ENCODE measurements at places on chromosomes 1 and 21.

- no peaks in the 10 kb centered on the region for H3K4me1 ChIP-seq
- no peaks in the 10 kb centered on the region for H3K36me3 ChIP-seq
- H3K4me3 ChIP-seq, result no peak overlapping the region
- no peaks in the 10 kb centered on the region for H3K27me3 ChIP-seq
- peak overlapping the region; percentile 49 for H3K27ac ChIP-seq
Measured at GRCh38 chr21:38499296-38499695, 1.0 kb upstream of the ERG start.

DNA sequence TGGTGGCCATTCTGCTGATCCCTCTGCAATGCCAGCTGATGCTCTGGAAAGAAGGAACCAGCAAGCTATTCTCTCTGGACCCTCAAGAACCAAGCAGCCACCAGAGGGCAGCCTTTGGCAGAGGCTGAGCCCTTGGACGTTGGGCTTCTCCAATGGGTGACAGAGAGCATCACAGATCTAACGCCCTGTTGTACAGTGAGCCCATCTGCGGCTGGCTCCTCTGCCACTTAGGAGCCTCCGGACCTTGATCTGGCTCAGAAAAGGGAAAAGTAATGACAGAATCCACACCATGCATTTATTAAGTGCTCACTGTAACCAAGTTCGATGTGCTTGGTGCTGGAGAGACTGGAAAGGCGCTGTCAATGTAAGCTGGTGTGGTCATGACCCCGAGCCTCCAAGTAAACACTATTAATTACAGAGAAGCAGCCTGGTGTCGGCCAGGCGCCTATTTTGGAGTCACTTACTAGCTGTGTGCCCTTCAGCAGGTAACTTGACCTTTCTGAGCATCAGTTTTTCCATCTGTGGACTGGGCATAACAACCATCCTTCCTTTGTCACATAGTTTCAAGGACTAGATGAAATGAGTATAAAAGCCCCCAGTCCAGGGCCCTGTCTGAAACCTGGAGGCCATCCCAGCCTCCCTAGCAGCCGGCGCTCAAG, 34.9 kb downstream of the ECE1 start:
- H3K4me1 ChIP-seq, result peaks cover 3% of the 10 kb centered on the region
- no peaks in the 10 kb centered on the region for H3K27me3 ChIP-seq
- peak; percentile 73 for DNase-seq
- peaks cover 6% of the 10 kb centered on the region for H3K36me3 ChIP-seq
- H3K27ac ChIP-seq, result no peak overlapping the region

GRCh38 chr1:21341022-21341421, 50.8 kb upstream of the ECE1 start:
- peak overlapping the region; percentile 67 for H3K27ac ChIP-seq
- H3K36me3 ChIP-seq, result no peaks in the 10 kb centered on the region
- peaks cover 45% of the 10 kb centered on the region for H3K4me1 ChIP-seq
- H3K27me3 ChIP-seq, result no peaks in the 10 kb centered on the region

GRCh38 chr1:2166254-2166653, 28.3 kb downstream of the FAAP20 start:
- no peak overlapping the region for H3K27ac ChIP-seq
- DNase-seq, result no peak
- H3K4me1 ChIP-seq, result no peaks in the 10 kb centered on the region
- H3K36me3 ChIP-seq, result no peaks in the 10 kb centered on the region
- H3K27me3 ChIP-seq, result peaks cover 3% of the 10 kb centered on the region

Measured in gastrocnemius medialis (tissue), 4 donors.